ENCODE measurements at places on chromosomes 1 and 21.

DNA sequence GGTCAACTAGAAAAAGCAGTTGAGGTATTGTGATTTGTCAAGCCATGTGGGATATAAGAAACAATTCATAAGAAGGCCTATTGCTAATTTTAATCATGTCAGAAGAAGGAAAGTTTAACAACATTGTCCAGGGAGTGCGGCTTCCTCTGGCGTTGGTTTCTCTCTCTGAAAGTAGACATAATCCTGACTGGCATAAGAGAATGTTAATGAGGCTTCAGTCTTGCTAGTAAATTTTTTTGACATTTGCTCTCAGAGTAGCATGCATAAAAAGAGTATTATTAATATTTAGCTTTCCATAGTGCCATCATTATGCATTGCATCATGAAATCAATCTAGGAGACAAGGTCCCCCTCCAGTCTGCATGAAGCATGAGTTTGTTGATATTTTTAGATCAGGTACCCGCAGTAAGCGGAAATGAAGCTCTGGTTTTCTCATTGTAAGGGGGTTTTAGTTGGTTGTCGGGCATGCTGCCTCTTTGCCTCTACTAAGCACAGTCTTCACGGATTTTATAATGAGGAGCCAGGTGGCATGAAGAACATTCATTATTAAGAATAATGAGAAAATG lies 12.8 kb upstream of the PRDM2 start:
- no peak for DNase-seq

DNA sequence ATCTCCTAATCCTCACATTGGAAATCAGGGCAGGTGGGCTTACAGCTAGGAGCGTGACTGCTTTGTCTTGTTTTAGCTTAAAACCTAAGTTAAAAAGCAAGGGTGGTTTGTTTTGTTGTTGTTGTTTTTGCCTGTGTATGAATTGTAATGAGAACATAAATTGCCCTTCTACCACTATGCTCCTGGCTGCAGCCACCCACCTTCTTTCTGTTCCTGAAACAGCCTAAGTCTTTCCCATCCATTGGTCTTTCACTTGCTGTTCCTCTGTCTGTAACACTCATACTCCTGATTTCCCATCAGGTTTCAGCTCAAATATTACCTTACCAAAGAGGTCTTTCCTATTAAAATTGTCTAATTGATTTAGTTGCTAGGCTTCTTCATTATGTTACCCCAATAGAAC lies 604 bp upstream of the TMEM79 start:
- no peak for DNase-seq

DNA sequence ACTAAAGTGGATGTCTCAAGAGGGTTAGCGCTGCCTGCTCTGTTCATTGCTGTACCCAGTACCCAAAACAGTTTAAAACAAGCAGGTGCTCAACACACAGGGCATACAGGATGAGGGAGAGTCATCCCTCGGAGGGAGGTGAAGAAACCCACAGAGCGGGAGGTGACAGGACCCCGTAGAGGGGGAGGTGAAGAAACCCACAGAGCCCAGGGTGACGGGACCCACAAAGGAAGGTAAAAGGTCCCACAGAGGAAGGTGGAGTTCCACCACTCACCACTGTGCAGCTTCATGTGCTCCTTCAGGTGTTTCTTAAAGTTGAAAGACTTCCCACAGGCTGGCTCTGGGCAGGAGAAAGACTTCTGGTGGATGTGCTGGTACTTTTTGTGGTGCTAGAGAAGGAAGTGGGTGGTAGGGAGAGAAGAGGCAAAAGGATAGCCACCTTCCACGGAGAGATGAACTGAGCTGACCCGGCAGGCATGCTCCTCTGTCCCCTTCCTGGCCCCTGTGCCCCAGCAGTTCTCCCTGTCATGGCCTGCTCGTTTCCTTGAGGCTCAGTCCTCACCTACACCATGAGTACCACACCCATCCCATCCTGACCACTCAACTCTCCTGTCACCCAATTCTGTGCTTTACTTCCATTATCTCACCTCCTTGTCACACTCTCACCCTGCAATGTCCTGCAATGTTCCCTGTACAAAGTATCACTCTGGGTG lies 5.1 kb downstream of the ZNF692 start:
- DNase-seq = no peak

DNA sequence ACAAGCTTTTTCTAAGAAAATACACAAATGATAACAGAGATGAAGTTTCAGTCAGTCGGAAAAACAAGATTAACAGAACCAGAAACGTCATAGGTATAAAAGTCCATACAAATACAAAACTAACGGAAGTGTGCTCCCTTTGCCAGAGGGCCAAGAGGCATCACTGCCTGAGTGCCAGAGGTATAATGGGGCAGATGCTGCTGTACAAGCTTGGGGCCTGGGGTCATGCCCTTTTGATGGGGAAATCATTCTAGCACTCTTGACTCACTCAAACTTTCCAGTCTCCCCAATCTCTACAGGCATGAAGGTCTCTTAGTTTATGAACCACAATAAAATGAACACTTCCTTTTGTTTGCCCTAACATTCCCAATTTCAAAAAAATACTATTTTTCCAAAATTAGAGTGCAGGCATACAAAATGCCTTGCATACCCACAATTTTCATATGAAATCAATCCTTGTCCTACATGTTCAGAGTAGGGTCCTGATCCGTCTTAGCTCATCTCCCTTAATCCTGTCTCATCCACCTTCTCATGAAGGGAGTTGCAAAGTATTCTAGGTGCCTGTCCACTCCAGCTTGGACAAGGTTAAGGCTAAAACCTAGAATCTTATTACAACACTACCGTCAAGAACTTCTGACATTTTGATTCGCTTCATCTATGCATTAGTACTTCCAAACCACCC lies 1.5 kb downstream of the RPL22 start:
- DNase-seq = no peak

DNA sequence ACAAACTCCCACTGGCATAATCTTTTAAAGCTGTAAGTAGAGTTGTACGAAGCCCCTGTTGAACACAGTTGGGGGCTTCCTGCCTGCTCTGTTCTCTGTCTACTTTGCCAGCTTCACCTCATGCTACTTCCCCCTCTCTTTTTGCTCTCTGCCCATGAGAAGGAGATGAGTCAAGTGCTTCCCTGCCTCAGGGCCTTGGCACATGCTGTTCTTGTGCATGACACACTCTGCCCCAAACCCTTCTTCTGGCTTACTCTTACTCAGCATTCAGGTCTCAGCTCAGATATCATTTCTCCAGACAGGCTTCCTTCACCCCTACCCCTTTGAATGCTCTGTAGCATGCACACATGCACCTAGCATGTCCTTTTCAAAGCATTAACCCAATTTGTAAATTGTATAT lies 208.8 kb downstream of the FOXD2 start:
- no peak for DNase-seq

DNA sequence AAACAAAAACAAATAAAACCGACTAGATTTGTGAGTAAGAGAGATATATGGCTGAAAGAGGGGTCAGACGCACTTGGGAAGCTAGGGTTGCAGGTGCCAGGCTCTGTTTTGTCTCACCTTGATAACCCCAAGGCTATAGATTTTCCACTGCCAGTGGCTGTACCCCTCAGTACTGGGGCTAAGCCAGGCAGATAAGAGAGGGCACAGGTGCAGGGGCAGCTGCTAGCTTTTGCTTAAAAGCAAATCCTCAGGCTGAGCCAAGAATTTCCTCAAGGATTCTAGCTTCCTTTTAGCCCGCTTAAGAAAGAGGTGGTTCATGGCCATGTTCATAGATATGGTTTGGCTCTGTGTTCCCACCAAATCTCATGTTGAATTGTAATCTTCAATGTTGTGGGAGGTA lies 57.9 kb downstream of the OVGP1 start:
- no peak for DNase-seq

DNA sequence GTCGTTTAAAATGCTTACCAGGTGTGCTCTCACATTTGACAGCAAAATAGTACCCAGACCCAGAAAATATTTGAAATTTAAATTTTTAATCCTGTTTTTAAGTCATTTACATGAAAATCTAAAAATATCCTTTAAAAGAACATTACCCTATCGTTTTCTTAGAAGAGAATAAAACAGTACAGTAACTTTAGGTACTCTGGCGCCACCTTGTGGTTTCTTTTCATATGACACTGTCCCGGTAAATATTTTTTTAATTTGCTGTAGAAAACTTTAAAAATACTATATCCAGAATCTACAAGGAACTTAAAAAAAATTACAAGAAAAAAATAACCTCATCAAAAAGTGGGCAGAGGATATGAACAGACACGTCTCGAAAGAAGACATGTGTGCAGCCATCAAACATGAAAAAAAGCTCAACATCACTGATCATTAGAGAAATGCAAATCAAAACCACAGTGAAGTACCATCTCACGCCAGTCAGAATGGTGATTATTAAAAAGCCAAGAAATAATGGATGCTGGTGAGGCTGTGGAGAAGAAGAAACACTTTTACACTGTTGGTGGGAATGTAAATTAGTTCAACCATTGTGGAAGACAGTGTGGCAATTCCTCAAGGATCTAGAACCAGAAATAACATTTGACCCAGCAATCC lies 129.2 kb downstream of the RGS21 start:
- no peak for DNase-seq

- DNase-seq = no peak
Observed at GRCh38 chr1:2847086-2847985, 45.8 kb upstream of the TTC34 start.

GRCh38 chr1:224542783-224543440 lies 73.2 kb upstream of the CNIH3 start:
- no peak for DNase-seq

DNA sequence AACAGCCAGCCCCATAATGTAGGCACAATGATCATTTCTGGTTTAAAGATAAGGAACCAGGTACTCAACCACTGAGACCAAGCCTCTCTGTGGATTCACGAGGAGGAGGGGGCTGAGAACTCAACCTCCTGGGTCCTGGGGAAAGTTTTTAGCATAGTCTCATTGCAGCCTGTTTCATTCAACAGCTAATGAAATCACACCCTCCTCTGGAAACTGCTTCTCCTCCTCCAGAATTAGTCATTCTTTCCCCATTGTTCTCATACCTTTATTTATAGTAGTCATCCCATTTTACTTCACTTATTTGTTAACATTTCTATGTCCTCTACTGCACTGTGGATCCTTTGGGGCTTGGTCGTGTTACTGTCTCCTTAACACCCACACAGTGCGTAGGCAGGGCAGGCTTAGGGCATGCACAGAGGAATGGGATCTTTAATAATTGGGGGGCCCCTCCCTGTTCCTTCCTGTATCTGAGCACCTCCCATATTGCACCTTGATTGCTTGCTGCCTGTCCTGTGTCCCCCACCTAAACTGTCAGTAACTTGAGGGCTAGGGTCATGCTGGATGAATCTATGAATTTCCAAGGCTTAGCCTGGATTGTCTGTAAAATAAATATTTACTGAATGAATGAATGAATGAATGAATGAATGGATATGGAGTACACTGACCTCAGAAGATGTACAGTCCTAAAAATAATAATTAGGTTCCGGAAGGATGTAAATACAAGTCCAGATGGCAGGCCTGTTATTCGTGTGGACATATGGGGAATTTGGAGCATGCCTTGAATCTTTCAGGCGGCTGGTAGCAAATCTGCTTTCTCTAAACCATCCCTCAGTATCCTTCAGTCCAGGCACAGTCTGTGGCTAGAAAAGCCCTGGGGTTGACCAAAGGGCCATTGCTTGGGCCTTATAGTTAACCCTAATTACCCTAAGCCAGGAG lies 153.8 kb upstream of the HMGB4 start:
- DNase-seq = no peak

GRCh38 chr21:42203936-42204335 lies 15.0 kb upstream of the ABCG1 start:
- no peak for DNase-seq

DNA sequence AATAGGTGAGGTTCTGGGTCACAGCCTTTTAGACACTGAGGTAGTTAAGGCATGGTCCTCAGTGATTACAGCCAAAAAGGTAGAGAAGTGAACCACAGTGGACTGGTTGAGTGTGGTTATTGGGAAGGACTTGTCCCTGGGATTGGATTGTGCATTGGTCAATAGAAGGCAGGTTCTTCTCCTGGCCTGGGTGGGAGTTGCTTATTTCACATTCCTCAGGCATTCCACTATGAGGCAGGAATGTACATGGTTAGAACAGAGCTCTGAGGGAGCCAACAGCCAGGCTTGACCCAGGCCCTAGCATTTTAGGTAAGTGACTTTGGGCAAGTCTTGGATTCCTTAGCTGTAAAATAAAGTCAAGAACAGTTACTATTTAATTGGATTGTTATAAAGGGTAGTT lies 97.9 kb upstream of the MARK1 start:
- DNase-seq = no peak

DNA sequence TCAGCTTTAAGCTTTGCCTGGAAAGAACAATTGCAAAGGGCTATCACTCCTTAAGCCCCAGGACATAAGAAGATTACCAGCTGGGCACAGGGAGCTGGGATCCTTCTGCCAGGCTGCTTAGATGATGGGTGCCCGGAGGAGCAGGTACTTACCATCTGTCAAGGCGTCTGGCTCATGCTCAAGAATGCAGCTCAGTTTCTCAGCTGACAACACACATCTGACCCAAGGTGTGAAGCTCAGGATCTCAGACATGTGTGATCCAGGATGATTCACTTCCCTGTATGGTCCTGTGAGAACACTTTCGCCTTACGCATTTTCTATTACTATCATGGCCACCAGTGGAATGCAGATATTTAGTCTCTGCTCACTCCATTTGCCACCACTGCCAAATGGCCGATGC lies 14.7 kb upstream of the DISC1 start:
- no peak for DNase-seq

- no peak for DNase-seq
Observed at GRCh38 chr1:224623743-224624333, 7.7 kb downstream of the CNIH3 start.

DNA sequence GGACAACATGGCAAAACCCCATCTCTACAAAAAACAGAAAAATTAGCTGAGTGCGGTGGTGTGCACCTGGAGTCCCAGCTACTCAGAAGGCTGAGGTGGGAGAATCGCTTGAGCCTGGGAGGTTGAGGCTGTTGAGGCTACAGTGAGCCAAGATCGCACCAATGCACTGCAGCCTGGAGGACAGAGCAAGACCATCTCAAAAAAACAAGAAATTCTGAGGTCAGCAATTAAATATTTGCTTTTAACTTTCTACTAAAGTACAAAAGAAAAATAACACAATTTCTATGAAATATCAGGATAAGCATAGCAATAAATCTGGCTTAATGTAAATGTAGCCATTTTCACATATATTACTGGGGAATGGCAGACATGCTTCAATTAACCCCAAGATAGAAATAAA lies 9.9 kb downstream of the PPP1R15B start:
- DNase-seq = no peak

GRCh38 chr1:160707236-160708064 lies 4.2 kb downstream of the CD48 start:
- DNase-seq = no peak

Measured in thoracic aorta (tissue), 2 donors.